ENCODE measurements at places on chromosomes 7 and 10.

DNA sequence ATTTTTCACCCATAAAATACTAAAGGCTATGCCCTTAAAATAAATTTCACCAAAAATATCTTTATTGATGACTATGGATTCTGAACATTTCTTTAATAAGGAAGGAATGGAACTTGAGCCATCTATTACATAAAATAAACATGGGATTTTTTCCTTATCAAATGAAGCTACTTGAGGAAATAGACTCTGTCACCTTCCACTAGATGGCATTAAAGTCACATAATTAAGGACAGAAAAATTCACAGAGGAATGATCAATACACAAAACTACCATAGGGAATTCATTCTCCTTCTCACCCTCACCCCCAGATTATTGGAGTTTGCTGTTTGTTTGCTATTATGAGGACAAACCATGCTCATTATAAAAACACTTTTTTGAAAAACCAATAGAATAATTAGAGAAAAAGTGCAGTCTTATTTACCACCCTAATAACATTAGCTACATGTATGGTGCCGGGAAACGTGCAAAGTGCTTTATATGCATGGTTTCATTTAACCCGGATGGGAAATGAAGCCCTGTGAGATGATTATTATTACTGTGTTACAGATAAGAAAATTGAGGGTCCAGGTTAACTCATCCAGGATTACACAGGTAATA, 21.1 kb upstream of the FOXI2 start:
- DNase-seq: no peak

- DNase-seq: peak; percentile 96
Observed at GRCh38 chr7:138459413-138460175, 465 bp upstream of the TRIM24 start.

DNA sequence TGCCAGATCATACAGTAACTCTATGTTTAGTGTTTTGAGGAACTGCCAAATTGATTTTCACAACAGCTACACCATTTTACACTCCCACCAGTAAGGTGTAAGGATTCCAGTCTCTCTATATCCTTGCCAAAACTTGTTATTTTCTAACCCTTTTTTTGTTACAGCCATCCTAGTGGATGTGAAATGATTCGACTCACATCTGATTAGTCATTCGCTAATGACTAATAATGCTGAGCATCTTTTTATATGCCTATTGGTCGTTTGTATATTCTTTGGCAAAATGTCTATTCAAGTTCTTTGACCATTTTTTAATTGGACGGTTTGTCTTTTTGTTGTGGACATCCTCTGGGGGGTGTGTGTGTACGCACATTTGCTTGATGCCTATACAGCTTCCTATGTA, 142.8 kb downstream of the DGKB start:
- no peak for DNase-seq

- no peak for DNase-seq
Observed at GRCh38 chr10:124665091-124665490, 79.1 kb downstream of the FAM53B start.

DNA sequence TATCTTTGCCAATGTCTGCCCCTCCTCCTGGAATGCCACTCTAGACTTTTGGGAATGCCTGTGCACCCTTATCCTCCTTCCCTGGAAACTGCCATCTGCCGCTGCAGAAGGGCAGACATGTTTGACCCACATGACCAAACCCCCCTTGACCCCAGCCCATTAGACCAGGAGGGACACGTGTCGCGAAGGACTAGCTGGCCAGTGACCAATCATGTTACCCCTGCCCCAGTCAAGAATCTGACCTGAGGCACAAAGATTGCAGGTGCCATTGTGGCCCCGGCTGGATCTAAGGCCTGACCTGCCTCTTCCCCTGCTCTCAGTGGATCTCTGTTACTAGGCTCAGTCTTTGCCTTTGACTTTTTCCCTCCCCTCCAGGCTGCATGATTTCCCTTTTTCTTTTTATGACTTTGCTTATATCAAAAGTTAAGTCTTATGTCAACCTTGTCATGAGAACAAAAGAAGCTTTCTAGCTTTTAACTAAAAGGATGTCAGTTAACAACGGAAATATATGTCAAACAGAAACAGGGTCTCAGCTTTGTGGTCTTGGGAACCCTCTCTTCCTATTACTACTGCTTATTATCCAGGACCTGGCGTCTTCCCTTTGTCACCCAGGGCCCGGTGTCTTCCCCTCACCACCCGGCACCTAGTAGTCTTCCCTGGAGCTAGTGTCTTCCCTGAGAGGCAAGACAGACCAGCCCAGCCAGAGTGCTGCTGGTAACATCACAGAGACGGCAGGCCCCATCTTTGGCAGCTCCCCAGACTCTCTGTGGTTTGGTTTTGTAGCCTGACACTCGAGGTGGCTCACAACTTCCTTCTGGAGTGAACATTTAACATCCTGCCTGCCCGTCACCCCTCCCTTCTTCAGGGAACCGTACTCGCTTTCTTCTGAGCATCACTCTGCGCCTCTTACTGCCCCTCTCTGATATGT, 24.4 kb upstream of the PPIF start:
- peak; percentile 62 for DNase-seq

DNA sequence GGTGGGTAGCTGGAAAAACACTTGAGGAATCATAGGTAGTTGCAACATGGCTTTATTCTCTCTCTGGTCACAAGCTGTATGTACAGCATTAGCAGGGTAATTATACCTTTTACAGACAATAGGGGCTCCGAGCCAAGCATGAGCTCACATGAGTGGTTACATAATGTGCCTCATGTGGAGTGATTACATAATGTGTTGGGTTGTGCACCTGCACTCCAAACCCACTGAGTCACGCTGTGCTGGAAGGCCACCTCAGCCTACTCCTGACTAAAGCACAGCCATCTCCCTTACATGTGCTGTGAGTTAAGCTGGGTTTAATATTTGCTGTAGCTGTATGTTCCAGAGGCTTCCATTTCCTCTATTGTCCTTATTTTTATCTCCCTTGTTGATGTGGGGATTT, 348.7 kb upstream of the SEMA3C start:
- DNase-seq: no peak

- no peak for DNase-seq
Observed at GRCh38 chr7:128164061-128164954, 76.8 kb upstream of the LEP start.

DNA sequence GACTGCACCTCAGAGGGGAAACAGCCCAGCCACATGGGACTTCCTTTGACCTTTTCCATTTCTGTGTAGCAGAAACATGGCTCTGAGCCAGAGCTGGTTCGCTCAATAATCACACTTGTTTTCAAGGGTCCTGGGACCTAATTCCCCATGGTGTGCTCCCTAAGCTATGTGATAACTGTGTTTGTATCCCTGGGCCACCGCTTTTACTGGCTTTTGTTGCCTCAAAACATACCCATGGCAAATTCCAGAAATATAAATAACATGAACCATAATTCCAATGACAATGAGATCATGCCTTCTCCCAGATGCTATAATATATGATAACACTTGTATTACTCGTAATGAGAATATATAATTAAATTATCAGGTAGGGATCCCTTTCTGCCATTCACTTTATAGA, 196.4 kb downstream of the GFRA1 start:
- DNase-seq: no peak

- DNase-seq: no peak
Observed at GRCh38 chr7:22725585-22725984, 1.4 kb upstream of the IL6 start.

DNA sequence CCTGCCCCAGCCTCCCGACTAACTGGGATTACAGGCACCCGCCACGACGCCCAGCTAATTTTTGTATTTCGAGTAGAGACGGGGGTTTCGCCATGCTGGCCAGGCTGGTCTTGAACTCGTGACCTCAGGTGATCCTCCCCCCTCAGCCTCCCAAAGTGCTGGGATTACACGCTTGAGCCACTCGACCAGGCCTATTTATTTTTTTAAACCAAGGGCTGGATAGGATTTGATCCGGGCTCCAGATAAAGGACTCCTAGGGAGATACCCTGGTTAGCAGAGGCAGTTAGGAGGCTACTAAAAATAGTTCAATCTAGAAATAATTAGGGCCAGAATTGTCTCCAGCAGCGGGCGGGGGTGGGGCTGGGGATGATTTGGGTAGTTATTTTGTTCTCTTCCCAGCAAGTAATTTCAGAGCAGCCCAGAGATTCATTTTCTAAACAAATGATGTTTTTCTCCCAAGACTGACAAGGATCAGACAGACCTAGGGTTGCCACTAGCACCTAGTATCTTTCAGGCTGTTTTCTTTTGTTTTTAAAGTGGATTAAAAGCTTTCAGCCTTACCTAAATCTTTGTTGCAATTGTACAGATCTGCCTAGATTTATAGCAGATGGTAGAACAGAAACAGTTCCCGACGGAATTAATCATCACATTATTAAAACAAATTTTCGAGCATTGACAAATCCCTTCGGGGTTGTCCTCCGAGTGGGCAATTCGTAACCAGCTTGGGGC, 859 bp upstream of the SMC3 start:
- DNase-seq: no peak

DNA sequence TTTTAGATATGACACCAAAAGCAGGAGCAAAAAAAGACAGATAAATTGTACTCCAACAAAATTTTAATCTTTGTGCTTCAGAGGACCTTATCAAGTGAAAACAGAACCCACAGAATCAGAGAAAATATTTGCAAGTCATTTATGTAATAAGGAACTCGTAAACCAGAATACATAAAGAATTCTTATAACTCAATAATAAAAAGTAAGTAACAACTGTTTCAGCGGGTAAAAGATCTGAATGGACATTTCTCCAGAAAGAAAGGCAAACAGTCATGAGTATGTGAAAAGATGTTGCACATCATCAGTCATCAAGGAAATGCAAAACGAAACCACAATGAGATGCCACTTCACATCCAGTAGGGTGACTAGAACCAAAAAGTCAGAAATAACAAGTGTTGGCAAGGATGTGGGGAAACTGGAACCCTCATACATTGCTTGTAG, 167.7 kb upstream of the KCTD7 start:
- no peak for DNase-seq

DNA sequence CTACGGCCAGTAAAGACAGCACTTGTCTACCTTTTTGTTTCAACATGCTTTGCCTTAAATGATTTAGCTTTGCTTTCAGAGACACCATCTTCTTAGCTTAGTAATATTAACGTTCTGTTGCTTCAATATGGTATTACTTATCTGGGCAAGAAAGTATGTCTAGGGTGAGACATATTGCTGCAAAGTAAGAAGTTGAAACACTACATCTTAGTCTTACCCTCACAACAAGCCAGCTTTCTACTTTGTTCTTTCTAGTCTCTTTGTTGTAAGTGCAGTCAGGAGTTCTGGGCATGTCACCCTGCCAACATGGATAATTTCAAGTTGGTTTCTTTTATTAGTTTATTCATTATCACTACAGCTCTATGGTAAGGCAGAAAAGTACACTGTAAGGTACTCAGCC, 122.7 kb upstream of the DNAJB12 start:
- no peak for DNase-seq

DNA sequence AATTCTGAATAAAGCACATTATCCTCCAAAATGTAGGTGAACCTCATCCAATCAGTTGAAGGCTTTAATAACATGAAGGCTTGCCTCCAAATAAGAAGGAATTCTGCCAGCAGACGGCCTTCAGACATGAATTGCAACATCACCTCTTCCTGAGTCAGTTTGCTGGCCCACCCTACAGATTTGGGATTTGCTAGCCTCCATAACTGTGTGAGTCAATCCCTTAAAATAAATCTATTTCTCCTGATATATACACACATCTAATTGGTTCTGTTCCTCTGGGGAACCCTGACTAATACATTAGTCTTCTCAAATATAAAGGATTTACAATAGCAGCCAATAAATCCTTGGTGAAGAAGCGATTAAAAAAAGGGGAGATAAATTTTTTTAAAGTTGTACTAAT, 34.8 kb upstream of the OSBPL3 start:
- no peak for DNase-seq

- no peak for DNase-seq
Observed at GRCh38 chr10:33901166-33901565, 566.7 kb upstream of the NRP1 start.

- peak; percentile 37 for DNase-seq
Observed at GRCh38 chr10:101694674-101695403, at the start of gene FBXW4. Gene FBXW4, minus strand, starts transcription at chr10:101695170. Its CDS starts 65 bp downstream, at chr10:101695105.

GRCh38 chr7:42236266-42236975, 588 bp downstream of the GLI3 start:
- no peak for DNase-seq

DNA sequence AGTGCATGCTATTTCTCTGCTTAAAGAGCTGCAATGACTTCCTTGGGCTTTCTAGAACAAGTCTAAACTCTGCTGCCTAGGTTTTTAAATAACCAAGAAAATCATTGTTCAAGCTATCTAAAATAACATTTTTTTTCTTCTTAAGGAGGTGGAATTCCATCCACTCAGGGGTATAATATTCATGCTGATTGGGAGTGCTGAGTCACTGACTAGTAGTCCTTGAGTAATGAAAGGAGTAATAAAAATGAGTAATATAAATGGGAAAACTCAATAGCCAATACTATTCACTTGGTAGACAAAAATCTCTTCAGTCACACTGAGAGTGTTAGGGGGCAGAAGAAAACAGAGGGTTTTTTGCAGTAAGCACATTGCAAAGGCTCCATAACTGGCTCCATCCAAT, 72.0 kb downstream of the GFRA1 start:
- no peak for DNase-seq

GRCh38 chr10:5987747-5988146, 10.4 kb upstream of the IL15RA start:
- DNase-seq: no peak

DNA sequence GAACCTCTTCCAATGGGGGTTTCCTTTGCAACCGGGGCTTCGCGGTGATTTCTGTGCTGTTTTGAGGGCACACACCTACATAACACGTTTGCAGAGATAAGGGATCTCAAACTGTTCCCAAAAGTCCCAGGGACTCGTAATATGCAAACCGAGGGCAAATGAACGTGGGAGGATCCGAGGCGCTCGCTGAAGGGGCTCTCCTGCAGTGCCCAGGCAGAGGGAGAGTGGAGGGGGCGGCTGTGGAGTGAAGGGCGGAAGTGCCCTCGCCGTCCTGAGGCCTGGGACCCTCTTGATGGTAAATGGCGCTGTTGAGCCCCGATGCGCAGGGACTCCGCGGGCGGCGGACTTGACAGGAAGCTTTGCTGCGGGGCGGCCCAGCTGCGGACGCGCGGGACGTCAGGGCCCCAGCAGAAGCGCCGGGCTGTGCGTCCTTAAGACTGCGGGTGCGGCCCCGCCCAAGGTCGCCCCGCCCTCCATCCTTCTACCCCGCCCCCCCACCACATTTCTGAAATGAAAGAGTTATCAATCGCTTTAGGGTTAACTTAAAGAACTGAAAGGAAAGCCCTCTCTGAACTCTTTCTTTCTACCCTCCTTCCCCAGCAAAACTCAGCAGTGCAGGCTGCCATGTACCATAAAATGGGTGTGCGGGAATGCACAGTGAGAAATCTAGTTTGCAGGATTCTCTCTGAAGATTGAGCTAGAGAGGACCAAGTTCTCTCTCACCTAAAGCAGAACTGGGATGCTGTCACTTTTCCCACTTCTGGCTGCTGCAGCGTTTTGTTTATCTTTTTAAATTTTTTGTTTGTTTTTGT, 151.8 kb upstream of the YAE1 start:
- DNase-seq: no peak

GRCh38 chr7:128303133-128303532, 40.6 kb downstream of the RBM28 start:
- DNase-seq: no peak

GRCh38 chr7:128933180-128933891, 4.4 kb upstream of the IRF5 start:
- DNase-seq: no peak

GRCh38 chr7:57424515-57425238, 25.3 kb upstream of the ZNF716 start:
- no peak for DNase-seq
